Activated T-cell treated with anti-CD3 and anti-CD28 coated beads for 1 hour (primary cell): ENCODE measurements at places on chromosomes 6 and 20.
A peak's percentile ranks its signal among the peaks of the same experiment; 100 is the strongest.

- DNase-seq = no peak
These were observed 98.7 kb downstream of the SULF2 start for GRCh38 chr20:47686545-47686944.

- no peak for DNase-seq
These were observed 154.7 kb downstream of the PHF3 start for GRCh38 chr6:63790334-63790733.

DNA sequence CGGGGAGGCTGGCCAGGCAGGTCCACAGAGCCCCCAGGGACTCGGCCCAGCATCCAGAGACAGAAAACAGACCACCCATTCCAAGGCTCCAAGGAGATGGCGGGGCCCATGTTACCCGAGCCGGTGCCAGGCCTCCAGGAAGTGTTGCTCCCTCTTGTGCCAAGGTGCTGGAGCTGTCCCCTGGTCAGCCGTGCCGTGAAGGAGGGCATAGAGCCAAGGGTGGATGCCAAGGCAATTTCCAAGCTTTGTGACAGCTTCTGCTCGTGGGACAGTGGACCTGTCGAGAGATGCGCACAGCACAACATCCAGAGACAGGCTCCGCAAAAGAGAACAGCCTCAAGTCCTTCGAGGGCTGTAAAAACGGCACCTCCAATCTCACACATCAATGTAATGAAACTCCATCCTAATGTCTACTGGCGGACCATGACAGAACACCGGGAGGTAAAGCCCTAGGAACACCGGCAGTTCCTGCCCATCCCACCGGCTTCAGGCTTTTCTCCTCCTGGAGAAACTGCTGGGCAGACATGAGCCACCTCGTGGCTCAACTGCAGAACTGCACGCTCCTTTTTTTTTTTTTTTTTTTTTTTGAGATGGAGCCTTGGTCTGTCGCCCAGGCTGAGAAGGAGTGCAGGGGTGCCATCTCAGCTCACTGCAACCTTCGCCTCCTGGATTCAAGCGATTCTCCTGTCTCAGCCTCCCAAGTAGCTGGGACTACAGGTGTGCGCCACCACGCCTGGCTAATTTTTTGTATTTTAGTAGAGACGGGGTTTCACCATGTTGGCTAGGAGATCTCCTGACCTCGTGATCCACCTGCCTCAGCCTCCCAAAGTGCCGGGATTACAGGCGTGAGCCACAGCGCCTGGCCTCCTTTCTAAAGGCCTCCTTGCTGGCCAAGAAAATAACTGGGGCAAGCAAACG is 30.9 kb upstream of the AVP start:
- no peak for DNase-seq

DNA sequence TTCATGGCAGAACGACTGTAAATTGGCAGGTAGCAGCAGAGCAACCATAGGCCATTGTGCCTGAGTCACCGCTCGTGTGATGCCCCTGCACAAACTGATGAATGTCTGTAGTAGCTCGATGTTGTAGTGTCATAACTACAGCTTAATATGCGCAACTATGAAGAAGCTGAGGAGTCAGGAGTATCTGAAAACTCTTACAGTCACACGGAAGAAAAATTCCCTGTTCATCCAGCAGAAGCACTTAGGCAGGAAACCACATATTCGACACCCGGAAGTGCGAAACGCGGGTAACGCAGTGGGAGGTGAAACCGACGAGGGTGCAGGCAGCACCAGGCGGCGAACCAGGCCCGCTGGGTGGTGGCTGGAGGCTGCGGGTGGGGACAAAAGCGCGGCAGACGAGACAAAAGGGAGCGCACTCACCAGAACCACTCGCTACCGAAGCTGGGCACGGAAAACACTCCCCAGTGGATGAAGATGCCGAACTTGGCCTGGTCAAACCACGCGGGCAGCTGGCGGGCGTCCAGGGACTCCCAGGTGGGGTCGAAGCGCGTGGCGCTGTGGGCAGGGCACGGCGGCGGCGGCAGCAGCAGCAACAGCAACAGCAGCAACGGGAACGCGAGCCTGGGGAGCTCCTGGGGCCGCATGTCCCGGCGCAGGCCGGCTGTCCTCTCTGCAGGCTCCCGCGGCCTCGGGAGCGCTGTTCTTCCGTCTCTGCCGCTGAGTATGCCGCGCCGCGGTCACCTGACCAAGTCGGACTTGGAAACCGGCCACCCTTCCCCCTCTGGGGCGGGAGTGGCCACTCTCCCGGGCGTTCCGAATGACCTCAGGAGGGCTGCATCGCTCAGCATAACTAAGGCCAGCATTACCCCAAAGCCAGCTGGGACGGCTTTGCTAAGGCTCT is at the start of gene FUCA2:
Gene FUCA2, minus strand, starts transcription at position 730 of the 901 bp plus-strand sequence. Its CDS starts 86 bp downstream, at position 644.
- peak; percentile 40 for DNase-seq

DNA sequence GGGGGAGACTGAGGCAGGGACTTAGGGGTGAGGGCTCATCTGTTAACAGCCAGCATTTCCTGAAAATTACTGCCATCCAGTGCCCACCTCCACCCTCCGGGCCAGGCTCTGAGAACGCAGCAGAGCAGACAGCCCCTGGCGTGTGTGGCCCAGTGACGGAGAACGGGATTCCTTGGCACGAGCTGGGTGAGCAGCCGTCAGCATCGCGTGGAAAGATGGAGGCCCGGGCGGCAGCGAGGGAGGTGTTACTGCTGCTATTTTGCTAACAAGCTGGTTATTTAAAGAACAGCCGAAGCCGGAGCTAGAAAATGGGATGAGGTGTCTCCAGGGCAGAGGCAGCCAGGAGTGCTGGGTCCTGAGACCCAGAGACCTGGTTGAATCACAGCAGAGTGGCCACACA is 62.7 kb downstream of the DLGAP4 start:
- no peak for DNase-seq

DNA sequence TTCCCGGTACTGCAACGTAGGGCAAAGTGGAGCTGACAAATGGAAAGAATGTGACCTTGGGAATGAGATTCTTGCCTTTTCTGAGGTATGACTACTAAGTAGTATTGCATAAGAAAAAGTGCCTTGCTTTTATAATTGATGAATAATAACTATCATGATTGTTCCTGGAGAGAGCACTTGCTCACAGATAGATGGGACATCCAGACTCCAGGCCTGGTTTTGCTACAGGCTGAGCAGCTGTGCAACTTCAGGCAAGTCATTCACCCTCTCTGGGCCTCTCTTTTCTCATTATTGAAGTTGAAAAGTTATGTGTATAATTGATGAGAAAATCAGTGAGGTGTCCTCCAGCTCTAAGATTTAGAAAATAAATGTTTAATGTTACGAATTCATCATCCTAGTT is 53.6 kb upstream of the MBOAT1 start:
- DNase-seq = no peak

DNA sequence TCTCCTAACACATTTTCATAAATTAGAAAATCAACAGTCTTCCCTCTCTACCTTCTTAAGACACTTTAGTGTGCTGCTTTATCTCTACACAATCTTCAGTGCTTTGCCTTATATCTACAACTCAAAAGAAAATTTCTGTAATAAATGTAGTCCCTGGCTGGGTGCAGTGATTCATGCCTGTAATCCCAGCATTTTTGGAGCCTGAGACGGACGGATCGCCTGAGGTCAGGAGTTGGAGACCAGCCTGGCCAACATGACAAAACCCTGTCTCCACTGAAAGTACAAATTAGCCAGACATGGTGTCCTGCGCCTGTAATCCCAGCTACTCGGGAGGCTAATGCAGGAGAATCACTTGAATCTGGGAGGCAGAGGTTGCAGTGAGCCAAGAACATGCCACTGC is 9.7 kb upstream of the EDN1 start:
- no peak for DNase-seq

- DNase-seq = no peak
These were observed 145.5 kb upstream of the STMND1 start for GRCh38 chr6:16956361-16956760.

DNA sequence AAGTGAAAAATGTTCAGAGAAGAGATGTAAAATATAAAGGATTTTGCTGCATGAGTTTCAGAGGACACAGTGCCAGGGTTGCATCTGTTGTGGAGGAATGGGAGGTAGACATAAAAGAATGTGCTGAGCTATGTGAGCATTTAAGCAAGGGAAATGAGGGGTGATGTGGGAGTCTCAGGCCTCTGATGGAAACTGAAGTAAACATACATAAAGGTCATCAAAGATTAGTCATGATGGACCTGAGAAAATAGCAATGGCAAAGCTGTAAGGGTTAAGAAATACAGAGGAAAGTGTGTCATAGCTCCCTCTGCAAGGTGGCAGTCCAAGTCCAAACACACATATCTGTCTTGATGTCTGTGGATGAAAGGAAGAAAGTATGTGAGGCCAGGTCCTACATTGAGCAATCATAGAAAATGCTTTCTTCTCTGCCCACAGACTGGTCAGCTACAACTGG is 306.6 kb upstream of the ECI2 start:
- DNase-seq = no peak

- DNase-seq = no peak
These were observed 30.8 kb downstream of the NHSL1 start for GRCh38 chr6:138468320-138469015.

DNA sequence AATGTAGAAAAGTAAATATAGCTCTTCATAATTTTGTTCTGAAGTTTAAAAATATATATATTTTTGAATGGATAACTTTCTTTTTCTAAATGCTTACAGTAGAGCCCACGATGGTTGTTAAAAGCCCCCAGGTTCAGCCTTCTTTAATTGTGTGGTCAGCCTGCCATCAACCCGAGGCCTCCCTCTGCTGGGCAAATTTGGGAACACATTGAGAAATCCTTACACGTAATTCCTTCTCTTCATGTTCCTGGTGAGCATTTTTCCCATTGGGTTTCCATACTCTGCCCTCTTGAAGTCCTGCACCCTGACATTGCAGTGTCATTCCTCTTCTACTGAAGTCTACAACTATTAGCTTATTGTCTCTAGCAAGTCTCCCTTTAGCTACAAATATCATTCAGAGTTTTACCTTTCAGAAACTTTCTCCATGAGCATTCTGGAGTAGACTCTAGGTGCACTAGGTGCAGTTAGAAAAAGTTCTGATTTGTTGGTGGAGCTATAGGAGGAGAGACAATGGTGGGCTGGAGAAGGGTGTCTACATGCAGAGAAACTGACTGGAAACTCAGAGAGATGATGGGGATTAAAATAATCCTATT is 40.6 kb downstream of the TRIM38 start:
- DNase-seq = no peak

DNA sequence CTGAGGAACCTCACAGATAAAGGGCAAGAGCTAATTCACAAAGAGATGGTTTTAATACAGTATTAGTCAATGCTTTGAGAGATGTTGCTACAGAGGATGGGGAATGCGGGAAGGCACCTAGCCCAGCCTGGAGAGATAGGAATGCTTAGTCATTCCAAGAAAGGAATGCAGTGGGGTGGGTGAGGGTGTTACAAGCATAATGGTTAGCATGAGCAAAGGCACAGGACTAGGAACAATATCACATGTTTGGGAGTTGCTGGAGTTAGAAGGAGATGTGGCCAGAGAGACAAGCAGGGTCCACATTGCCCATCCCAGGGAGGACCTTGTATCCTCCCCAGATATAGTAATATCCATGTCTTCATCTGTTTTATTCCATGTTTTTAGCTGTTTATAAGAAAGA is 107.0 kb upstream of the OGFRL1 start:
- no peak for DNase-seq

GRCh38 chr6:54074578-54075195 is 36.6 kb upstream of the MLIP start:
- DNase-seq = no peak

- no peak for DNase-seq
These were observed 350.5 kb downstream of the ZFAND3 start for GRCh38 chr6:38169977-38170526.

DNA sequence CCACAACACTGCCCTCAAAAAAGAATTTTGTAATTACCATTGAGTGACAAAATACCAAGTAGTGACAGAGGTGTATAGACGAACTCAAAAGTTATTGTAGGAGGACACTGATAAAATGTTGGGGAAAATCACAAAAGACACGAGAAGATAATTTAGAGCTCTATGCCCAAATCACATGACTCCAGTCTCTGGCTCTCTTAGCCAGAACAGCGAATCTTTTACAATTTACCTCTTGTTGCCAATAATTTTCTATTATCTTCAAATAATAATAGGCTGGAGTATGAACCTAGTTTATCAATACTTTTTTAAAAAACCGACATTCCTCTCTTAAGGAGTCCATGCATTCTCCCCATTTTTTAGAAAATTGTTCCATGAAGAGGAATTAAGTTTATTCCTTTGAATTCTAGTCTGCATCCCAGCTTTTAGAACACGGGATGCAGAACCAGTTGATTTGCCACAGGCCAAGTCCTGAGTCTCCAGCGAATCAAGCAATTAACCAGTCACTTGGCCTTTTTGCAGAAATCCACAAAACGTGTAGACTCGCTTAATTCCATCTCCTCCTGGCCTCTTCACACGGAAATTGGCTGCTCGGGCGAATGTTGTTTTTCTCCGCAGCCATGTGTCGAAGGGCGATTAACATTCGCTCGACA is 507 bp upstream of the RIPPLY2 start:
- DNase-seq = no peak

GRCh38 chr20:19828232-19828631 is 70.2 kb downstream of the RIN2 start:
- no peak for DNase-seq

DNA sequence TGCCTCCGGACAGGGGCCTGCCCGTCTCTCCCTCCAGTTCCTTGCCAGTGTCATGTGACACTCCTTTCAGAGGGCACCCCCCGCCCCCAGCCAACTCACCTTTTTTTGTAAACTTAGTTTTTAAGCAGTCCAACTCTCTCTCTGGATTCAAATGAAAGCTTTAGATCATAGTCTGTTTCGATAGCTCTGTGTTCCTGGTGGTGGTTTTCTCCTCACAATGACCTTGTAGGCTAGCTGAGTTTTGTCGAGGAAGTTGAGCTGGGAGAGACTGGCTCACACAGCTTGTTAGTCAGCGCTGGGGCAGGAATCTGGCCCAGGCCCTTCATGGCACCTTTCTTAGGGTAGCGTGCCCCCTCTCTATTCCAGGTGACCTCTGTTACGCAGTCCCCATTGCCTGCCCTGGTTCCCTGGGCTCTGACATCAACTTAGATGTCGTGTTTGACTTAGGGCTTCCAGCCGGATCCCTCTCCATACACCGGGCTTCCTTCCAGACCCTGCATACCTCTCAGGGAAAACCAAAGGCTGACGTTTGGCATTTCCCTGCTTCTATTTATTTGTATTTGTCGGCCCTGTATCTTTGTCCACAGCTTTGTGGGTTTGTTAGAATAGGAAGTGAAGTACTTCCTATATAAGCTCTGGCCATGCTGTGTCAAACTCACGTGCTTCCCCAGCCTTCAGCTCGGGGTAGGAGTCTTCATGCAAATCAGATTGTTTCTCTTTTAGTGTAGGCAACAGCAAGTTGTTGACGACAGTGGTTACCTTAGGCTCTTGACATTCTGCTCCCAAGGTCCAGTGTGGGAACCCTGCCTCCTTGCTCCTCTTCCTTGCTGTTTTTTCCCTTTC is 12.7 kb downstream of the IGF2R start:
- DNase-seq = no peak

DNA sequence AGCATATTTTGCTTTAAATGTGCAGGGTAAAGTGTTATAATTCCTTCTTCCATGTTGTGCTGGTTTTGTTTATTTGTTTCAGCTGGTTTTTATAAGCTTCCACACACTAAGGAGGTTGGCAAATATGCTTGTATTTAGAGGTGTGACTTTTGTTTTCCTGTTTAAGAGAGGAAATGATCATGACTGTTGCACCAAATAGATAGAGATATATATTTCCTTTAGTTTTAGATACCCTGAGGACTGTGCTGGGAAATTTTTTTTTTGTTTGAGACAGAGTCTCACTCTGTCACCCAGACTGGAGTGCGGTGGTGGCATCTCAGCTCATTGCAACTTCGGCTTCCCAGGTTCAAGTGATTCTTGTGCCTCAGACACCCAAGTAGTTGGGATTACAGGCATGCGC is 5.8 kb downstream of the TBPL1 start:
- no peak for DNase-seq

- no peak for DNase-seq
These were observed 954 bp downstream of the HSD17B8 start for GRCh38 chr6:33205191-33206026.

GRCh38 chr6:48917233-48917632 is 545.8 kb downstream of the MMUT start:
- no peak for DNase-seq
